Small intestine (tissue), 16 donors: ENCODE measurements at places on chromosomes 1 and 21.
A peak's percentile ranks its signal among the peaks of the same experiment; 100 is the strongest.

GRCh38 chr1:161427733-161428516 is 60.2 kb upstream of the CFAP126 start:
- H3K4me1 ChIP-seq: no peaks in the 10 kb centered on the region
- no peaks in the 10 kb centered on the region for H3K36me3 ChIP-seq
- no peak overlapping the region for H3K27ac ChIP-seq
- peaks cover 4% of the 10 kb centered on the region for H3K27me3 ChIP-seq
- no peak overlapping the region for H3K4me3 ChIP-seq

GRCh38 chr1:196531737-196532524 is 76.3 kb downstream of the KCNT2 start:
- H3K4me1 ChIP-seq: no peaks in the 10 kb centered on the region
- DNase-seq: no peak
- H3K27me3 ChIP-seq: no peaks in the 10 kb centered on the region
- H3K27ac ChIP-seq: no peak overlapping the region
- no peaks in the 10 kb centered on the region for H3K36me3 ChIP-seq

- peak overlapping the region; percentile 90 for H3K4me3 ChIP-seq
- no peaks in the 10 kb centered on the region for H3K27me3 ChIP-seq
- no peak for DNase-seq
- H3K27ac ChIP-seq: peak overlapping the region; percentile 95
Measured at GRCh38 chr21:38806942-38807284, 1.2 kb downstream of the ETS2 start.

DNA sequence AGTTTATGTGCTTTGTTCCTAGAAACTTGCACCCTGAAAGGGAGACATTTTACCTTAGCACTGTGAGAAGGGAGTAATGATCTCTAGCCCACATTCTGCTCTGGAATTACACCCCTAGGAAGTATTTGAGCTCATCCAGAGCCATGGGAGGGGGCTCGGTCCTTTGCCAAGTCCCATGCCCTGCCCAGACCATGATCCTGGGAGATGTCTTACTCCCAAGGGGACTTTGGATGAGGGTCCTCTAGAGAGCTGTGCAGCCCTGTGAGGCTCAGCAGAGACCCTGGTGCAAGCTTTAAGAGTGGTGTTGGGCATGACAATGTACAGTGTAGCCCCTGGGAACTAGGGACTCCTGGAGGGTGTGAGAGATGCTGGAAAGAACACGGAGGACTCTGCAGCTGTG is 241.4 kb downstream of the HHAT start:
- H3K27me3 ChIP-seq: no peaks in the 10 kb centered on the region
- H3K36me3 ChIP-seq: no peaks in the 10 kb centered on the region
- no peak overlapping the region for H3K4me3 ChIP-seq

- H3K27me3 ChIP-seq: no peaks in the 10 kb centered on the region
- DNase-seq: no peak
- no peaks in the 10 kb centered on the region for H3K4me1 ChIP-seq
- no peak overlapping the region for H3K27ac ChIP-seq
- no peak overlapping the region for H3K4me3 ChIP-seq
Measured at GRCh38 chr21:38165466-38166172, 91.2 kb upstream of the KCNJ15 start.

GRCh38 chr1:235077571-235078479 is 50.8 kb downstream of the TOMM20 start:
- no peak overlapping the region for H3K4me3 ChIP-seq
- no peak for DNase-seq
- no peaks in the 10 kb centered on the region for H3K27me3 ChIP-seq

- no peaks in the 10 kb centered on the region for H3K36me3 ChIP-seq
- no peak for DNase-seq
- no peaks in the 10 kb centered on the region for H3K4me1 ChIP-seq
- no peak overlapping the region for H3K4me3 ChIP-seq
- H3K27ac ChIP-seq: no peak overlapping the region
- H3K27me3 ChIP-seq: no peaks in the 10 kb centered on the region
Measured at GRCh38 chr21:44273046-44273445, 11.3 kb upstream of the DNMT3L start.

- H3K27me3 ChIP-seq: no peaks in the 10 kb centered on the region
- DNase-seq: no peak
- H3K4me1 ChIP-seq: no peaks in the 10 kb centered on the region
- H3K27ac ChIP-seq: no peak overlapping the region
Measured at GRCh38 chr1:161736335-161736969, 13.1 kb upstream of the DUSP12 start.

- no peak overlapping the region for H3K27ac ChIP-seq
- peaks cover 2% of the 10 kb centered on the region for H3K4me1 ChIP-seq
- no peaks in the 10 kb centered on the region for H3K36me3 ChIP-seq
- no peaks in the 10 kb centered on the region for H3K27me3 ChIP-seq
Measured at GRCh38 chr1:234836776-234837357, 226.9 kb upstream of the IRF2BP2 start.

GRCh38 chr1:174875306-174875705 is 124.4 kb upstream of the CACYBP start:
- H3K36me3 ChIP-seq: peaks cover 11% of the 10 kb centered on the region
- H3K27me3 ChIP-seq: no peaks in the 10 kb centered on the region
- H3K4me3 ChIP-seq: peak overlapping the region; percentile 36
- no peaks in the 10 kb centered on the region for H3K4me1 ChIP-seq
- peak; percentile 87 for DNase-seq

GRCh38 chr1:117591252-117591651 is 14.6 kb upstream of the TENT5C start:
- no peaks in the 10 kb centered on the region for H3K4me1 ChIP-seq
- H3K27me3 ChIP-seq: no peaks in the 10 kb centered on the region
- H3K36me3 ChIP-seq: no peaks in the 10 kb centered on the region
- DNase-seq: no peak
- no peak overlapping the region for H3K27ac ChIP-seq
- no peak overlapping the region for H3K4me3 ChIP-seq

DNA sequence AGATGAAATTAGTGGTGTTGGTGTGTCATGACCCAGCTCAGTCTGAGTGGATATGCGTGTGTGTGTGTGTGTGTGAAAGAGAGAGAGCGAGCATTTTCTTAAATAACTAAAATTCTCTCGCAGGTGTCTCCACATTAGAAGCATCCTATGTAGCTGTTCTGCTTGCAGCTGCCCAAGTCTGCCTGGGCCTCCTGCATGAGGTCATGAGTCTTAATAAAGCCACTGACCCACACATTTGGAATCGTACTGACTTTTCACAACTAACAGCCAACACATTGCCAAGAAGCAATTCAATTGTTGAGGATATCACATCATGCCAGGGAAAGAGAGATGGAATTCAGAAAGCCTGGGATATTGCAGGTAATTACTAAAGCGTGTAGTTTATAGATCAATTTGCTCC is 238.2 kb upstream of the AJAP1 start:
- H3K4me3 ChIP-seq: no peak overlapping the region
- no peak overlapping the region for H3K27ac ChIP-seq
- no peak for DNase-seq
- no peaks in the 10 kb centered on the region for H3K4me1 ChIP-seq

- H3K36me3 ChIP-seq: no peaks in the 10 kb centered on the region
- H3K27ac ChIP-seq: no peak overlapping the region
- no peak overlapping the region for H3K4me3 ChIP-seq
- peaks cover 13% of the 10 kb centered on the region for H3K27me3 ChIP-seq
- peak; percentile 47 for DNase-seq
Measured at GRCh38 chr1:6245869-6246496, 2.0 kb downstream of the HES3 start.

DNA sequence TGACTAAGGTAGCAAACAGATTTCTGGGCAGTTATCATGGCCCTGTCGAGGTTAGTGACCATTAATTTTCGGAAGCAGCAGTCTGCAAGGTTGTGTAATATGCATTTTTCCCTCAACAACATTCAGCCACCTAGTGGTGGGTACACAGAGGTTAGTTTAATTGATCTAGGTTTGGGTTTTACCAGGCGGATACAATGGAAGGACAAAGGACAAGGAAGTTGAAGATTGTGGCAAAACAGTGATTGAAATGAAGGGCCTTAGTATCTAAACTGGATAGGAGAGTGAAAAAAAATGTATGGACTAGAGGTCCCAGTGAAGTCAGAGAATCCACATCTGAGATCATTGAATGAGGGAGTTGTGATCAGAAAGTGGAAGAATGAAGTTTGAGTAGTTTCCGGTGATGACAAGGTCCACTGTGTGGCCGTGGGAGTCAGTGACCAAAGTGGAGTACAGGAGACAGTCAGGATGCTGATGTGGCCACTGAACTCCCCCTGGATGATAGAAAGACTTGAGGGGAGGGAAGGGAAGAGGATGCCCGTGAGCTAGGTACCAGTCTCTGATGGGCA is 2.8 kb downstream of the ARMH1 start:
- no peaks in the 10 kb centered on the region for H3K27me3 ChIP-seq
- peak; percentile 26 for DNase-seq
- no peaks in the 10 kb centered on the region for H3K36me3 ChIP-seq
- H3K4me3 ChIP-seq: no peak overlapping the region
- H3K4me1 ChIP-seq: peaks cover 11% of the 10 kb centered on the region
- peak overlapping the region; percentile 81 for H3K27ac ChIP-seq

DNA sequence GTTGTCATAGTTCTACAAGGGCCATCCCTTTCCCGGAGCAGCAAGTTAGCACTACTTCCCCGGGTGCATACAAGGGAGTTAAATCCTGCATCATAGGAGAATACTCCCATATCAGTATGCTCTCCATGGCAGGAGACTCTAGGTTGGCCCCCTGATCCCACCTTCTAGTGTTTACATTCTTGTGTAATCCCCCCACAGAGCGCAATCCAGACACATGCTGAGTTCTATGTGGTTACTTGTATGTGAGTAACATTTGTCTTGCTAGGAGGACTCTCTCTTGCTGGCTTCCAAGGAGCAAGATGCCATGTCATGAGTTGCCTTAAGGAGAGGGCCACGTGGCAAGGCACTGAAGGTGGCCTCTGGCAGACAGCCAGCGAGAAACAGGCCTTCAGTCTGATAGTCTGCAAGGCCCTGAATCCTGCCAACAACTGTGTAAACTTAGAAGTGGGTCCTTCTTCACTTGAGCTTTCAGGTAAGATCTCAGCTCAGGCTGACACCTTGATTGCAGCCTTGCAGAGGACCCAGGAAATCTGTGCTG is 155.3 kb downstream of the CDC7 start:
- no peak overlapping the region for H3K27ac ChIP-seq
- no peak for DNase-seq
- no peak overlapping the region for H3K4me3 ChIP-seq
- no peaks in the 10 kb centered on the region for H3K27me3 ChIP-seq
- no peaks in the 10 kb centered on the region for H3K4me1 ChIP-seq

DNA sequence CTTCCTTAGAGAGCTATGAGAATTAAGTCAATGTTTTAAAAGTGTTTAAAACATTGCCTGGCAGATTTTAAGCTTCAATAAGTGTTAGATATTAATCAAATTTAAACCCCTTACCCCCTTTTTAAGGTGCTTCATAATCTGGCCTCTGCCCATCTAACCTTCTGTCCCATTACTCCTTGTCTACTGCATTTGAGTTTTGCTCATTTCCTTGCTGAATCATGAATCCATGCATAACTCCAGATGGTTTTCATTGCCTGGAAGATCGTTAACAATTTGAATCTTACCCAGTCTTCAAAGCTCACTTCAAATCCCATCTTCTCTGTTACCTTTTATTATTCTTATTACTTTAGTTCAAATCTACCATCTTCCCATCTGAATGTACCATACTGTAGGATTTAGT is 4.6 kb downstream of the HJV start:
- DNase-seq: no peak
- no peaks in the 10 kb centered on the region for H3K4me1 ChIP-seq
- H3K4me3 ChIP-seq: no peak overlapping the region
- H3K36me3 ChIP-seq: no peaks in the 10 kb centered on the region

GRCh38 chr1:9890224-9890731 is 19.8 kb downstream of the CTNNBIP1 start:
- peaks cover 32% of the 10 kb centered on the region for H3K36me3 ChIP-seq
- no peak overlapping the region for H3K4me3 ChIP-seq

DNA sequence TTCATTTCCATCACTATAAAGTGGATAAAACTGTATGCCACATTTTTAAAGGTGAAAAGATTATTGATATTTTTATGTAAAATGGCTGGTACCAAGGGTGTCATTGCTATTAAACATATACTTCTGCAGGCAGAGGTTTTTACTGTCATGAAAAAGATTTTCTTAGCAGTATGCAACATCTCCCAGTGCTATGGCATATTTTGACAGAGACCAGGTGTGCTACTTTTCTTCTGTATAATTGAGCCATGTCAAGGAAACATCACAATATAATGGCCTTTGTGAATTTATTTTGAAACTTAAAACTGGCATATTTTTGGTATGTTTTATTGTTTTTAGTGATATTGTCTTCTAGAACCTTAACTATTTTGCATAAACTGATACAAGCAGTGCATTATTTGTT is 216.6 kb upstream of the C1orf105 start:
- H3K27ac ChIP-seq: no peak overlapping the region
- no peaks in the 10 kb centered on the region for H3K36me3 ChIP-seq
- H3K4me3 ChIP-seq: no peak overlapping the region
- no peak for DNase-seq
- no peaks in the 10 kb centered on the region for H3K4me1 ChIP-seq

- no peaks in the 10 kb centered on the region for H3K27me3 ChIP-seq
- peaks cover 2% of the 10 kb centered on the region for H3K4me1 ChIP-seq
- peak overlapping the region; percentile 94 for H3K27ac ChIP-seq
- H3K36me3 ChIP-seq: no peaks in the 10 kb centered on the region
Measured at GRCh38 chr1:32742199-32742947, 39.8 kb upstream of the SYNC start.

GRCh38 chr1:69982992-69983391 is 222.4 kb downstream of the LRRC40 start:
- H3K36me3 ChIP-seq: no peaks in the 10 kb centered on the region
- no peak for DNase-seq
- no peaks in the 10 kb centered on the region for H3K4me1 ChIP-seq

DNA sequence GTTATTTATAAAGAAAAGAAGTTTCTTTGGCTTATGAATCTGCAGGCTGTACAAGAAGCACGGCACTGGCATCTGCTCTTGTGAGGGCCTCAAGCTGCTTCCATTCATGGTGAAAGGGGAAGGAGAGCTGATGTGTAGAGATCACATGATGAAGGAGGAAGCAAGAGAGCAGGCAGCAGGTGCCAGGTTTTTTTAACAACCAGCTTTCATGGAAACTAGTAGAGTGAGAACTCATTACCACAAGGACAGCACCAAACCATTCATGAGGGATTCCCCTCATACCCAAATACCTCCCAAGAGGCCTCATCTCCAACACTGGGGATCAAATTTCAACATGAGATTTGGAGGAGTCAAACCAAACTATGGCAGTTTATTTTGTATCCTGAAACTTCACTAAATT is 85.8 kb upstream of the CAMK1G start:
- no peaks in the 10 kb centered on the region for H3K4me1 ChIP-seq
- no peaks in the 10 kb centered on the region for H3K36me3 ChIP-seq
- H3K4me3 ChIP-seq: no peak overlapping the region
- H3K27me3 ChIP-seq: no peaks in the 10 kb centered on the region

- H3K4me3 ChIP-seq: no peak overlapping the region
- no peaks in the 10 kb centered on the region for H3K36me3 ChIP-seq
- no peak for DNase-seq
- H3K27me3 ChIP-seq: no peaks in the 10 kb centered on the region
- no peaks in the 10 kb centered on the region for H3K4me1 ChIP-seq
Measured at GRCh38 chr21:33393348-33393747, 9.9 kb upstream of the IFNGR2 start.

GRCh38 chr1:177800400-177801088 is 169.3 kb downstream of the SEC16B start:
- H3K36me3 ChIP-seq: no peaks in the 10 kb centered on the region
- DNase-seq: no peak
- H3K4me1 ChIP-seq: no peaks in the 10 kb centered on the region
- H3K4me3 ChIP-seq: no peak overlapping the region
- H3K27ac ChIP-seq: no peak overlapping the region
